ENCODE measurements at places on chromosomes 11 and 22.

DNA sequence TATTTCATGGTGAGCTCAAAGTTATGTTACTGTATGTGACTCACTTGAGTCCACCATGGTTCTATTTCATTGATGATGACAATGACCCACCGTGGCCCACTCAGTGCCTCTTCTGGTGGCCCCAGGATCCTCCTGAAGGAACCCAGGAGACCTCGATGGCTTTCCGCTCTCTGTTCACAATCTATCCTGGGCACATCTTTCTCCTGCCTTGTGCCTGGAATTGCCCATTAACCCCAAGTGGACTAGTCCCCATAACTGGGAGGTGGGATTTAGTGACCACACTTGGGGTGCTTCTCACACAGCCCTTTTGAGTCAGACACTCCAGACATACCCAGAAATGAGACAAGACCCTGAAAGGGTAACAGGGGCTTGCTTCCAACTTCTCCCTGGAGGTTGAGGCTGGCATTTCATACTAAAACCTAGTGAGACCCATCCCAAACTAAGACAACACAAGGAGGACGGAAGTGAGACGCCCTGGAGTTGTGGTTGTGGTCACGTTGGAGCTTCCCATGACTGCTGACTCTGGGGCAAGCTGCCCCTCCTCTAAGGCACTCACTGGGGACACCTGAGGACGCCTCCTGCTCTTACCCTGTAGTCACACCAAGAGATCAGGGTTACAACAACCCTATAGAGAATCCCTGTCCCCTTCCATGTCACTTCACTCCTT is 22.1 kb downstream of the IGLL5 start:
- DNase-seq = no peak

GRCh38 chr11:83736684-83737083 is 450.5 kb upstream of the CCDC90B start:
- DNase-seq = no peak

- DNase-seq = no peak
These were observed 34.9 kb downstream of the TOLLIP start for GRCh38 chr11:1274501-1274900.

- no peak for DNase-seq
These were observed 167.6 kb upstream of the MTMR2 start for GRCh38 chr11:96091476-96091875.

DNA sequence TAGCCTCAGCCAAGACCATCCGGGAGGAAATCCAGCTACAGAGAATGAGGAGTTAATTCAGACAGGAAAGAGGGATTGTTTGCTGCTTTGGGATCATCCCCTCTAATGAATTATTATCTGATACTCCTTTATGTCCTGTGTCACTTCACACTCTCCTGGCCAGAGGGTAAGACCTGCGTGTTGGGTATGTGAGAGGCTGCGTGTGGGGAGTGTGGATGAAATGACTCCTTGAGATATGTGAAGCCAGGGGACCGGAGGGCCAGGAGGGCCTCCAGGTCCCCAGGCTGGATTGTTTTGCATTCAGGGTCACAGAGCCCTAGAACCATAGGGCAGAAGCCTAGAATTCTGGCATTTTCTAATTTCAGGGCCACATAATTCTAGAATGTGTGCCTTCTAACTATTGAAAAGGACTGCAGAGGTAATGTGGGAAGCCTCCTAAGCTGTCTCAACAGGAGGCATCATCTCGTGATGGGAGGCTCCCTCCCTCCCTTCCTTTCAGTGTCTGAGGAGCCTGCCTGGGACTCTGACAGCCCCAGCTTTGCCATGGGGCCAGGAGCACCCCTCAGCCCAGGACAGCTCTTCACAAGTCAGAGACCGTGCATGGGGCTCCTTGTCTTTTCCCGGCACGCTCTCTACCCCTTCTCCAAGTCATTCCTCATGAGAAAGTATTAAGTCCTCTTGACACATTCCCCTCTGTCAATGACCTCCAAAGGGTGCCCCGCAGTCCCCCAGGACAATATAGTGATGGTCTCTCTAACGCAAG is 3.7 kb downstream of the TPBGL start:
- DNase-seq = no peak

Measured in mammary epithelial cell (primary cell).